ENCODE measurements at places on chromosomes 3 and 15. TPM values are rescaled to one million over a fixed set of nuclear protein-coding genes. Genes with fewer than 3 reads are reported as not detected.
A peak's percentile ranks its signal among the peaks of the same experiment; 100 is the strongest.

The APOD gene
- total RNA-seq: 50.1 TPM

DNA sequence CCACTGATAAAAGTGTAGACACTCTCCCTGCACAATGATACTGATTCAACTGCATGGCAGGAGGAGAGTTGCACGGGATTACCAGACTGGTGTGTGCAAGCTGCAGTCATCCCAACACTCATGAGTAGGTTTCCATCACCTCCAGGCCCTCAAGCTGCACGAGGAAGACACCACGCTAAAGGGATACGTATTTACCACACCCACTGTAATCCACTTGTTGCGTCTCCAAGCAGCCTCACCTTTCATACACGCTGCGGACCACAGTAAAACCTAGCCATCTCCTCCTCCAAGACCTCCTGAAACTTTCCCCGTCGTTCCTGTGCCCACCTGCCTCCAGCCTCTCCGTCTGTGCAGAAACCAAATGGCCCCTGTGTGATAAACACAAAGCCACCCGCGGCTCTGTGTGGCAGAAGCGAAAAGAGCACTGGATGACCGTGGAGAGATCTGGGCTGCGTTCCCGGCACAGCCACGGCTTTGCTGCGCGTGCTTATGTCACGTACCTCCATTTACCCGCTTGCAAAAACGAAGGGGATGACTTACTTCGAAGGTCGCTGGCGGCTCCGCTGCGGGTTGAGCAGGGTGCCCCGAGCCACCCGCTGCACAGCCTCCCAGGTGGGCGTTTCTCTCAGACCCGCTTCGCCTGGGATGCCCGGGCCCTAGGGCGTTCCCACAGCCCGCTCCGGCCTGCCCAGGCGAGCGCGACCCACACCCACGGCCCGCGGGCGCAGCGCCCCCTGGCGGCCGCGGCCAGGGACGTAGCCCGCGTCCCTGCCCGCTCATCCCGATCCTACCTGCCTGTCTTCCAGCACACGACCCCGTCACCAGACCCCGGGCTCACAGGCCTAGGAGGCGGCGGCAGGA, 643 bp downstream of the ABCC5 start:
- DNase-seq: peak; percentile 95

- DNase-seq: no peak
Observed at GRCh38 chr3:74267588-74268184, 346.8 kb downstream of the CNTN3 start.

DNA sequence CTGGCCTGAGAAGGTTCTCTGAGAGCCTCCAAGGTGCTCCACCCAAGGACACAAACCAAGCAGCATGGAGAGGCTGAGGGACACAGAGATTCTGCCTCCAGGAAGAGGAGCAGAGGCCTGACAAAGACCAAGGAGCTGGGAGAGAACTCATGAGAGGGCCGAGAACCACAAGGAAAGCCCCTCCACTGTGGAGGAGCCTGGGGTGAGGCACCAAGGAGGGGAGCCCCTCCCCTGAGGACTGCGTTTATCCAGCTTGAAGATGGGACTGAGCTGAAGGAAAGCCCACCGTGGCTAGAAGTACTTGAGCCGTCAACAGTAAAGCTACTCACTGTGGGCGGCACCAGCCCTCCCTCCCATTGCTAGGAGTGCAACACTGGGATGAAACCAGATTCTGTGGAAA, 63.1 kb upstream of the MEF2A start:
- DNase-seq: no peak

The C3orf18 gene
- total RNA-seq: 6.0 TPM

The LEKR1 gene
- total RNA-seq: 9.1 TPM

GRCh38 chr3:48466386-48467109, 20.0 kb downstream of the ATRIP start:
- no peak for DNase-seq

The SLCO2A1 gene
- 135 TPM for total RNA-seq
